Activated CD4-positive, alpha-beta memory T cell treated with anti-CD3 and anti-CD28 coated beads, Interleukin-2, amount 10 ng/mL, durations not matched to agents 7 days and 5 days (primary cell): ENCODE measurements at places on chromosomes 4 and X.

GRCh38 chrX:44996277-44996676, 123.3 kb downstream of the KDM6A start:
- no peak for DNase-seq
- H3K27ac ChIP-seq, result no peak overlapping the region
- H3K36me3 ChIP-seq, result peaks cover 30% of the 10 kb centered on the region
- no peak overlapping the region for H3K4me3 ChIP-seq
- H3K27me3 ChIP-seq, result no peaks in the 10 kb centered on the region

DNA sequence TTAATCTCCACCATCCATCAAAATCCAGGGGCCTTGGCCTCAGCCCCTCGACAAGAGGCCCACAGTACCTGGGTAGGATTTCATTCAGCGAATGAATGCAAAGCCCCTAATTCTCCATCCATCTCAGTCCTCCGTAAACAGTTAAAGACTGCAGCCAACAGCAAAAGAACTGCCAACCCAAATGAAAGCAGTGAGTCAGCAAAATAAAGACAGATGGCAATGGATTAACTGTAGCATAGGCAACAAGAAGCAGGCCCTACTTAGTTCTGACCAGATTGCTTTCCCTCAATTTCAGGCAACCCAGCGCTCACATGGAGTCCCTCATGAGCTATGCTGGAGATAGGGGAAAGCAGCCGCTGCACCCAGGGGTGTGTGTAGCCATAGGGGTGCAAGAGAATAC, 21.4 kb downstream of the PLAC1 start:
- no peaks in the 10 kb centered on the region for H3K36me3 ChIP-seq
- H3K4me3 ChIP-seq, result no peak overlapping the region
- H3K27me3 ChIP-seq, result peaks cover 9% of the 10 kb centered on the region

- DNase-seq, result no peak
- peaks cover 9% of the 10 kb centered on the region for H3K4me1 ChIP-seq
- H3K4me3 ChIP-seq, result no peak overlapping the region
- H3K36me3 ChIP-seq, result no peaks in the 10 kb centered on the region
Measured at GRCh38 chr4:177450426-177451107, 8.3 kb upstream of the AGA start.

DNA sequence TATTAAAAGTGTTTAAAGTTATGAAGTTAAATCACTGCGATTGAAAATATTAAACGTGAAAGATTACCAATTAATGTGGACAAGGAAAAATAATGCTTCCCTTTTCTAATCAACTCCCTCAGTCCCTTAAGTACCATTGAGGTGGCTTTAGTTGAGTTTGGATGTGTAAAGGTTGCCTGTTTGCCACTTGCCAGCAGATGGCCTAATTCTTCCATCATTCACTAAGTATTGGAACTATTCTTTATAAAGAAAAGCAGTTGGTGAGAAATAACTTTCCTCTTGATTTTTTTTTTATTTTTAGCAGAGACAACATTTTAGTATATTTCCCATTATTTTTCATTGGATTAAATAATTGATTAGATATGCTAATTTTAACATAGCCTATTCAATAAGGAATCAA, 295.9 kb upstream of the TACR3 start:
- no peaks in the 10 kb centered on the region for H3K4me1 ChIP-seq
- no peak for DNase-seq
- H3K27ac ChIP-seq, result no peak overlapping the region
- H3K36me3 ChIP-seq, result no peaks in the 10 kb centered on the region
- no peak overlapping the region for H3K4me3 ChIP-seq
- no peaks in the 10 kb centered on the region for H3K27me3 ChIP-seq

DNA sequence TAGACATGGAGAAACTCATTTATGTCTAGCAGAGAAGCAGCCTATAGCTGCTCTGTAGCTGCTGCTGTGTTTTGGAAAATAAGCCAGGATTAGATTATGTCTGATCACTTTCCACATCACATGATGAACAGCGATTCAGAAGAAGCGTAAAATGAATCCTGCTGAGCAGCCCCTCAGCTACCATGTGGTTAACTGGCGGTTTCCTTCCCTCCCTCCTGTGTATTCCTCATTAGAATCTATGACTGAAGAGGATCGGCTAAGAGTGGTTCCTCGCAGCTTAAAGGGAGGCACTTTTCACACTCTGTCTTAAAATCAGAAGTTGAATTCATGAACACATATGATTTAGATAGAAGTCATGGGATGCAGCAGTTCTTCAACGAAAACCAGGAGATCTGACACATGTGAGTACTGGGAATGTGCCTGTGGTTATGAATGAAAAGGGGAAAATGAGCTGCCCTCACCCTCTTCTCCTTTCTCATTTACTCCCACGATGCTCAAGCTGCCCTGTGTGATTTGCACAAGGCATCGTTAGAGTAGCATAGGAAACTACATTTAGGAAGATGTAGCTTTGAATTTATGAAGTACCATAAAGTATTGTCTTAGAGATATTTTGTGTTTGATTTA, at the start of gene PPEF1:
Gene PPEF1 (plus strand): TSS at position 220 of the 624 bp plus-strand sequence. CDS start 136 bp downstream, at position 356.
- H3K27ac ChIP-seq, result no peak within 1 kb of the TSS
- H3K4me3 ChIP-seq, result no peak within 1 kb of the TSS
- H3K36me3 ChIP-seq, result no peaks in the 10 kb centered on the region
- peaks cover 6% of the 10 kb centered on the region for H3K27me3 ChIP-seq

DNA sequence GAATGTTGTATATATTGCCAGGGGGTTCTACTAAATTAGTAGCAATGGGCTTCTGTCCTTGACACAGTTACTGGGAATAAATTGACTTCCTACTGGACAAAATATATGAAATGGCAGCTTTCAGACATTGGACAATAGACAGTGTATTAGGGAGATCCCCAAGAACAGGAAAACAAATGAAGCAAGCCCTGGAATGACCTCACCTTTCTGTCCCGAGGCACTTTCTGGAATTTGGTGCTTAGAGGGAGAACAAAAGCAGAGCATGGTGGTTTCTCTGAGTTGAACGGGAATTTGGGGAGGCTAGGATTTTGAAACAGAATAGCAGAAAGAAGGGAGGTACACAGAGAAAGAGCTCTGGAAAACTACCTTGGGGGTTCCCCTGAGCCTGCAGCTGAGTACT, 187.7 kb upstream of the MAGEB2 start:
- no peaks in the 10 kb centered on the region for H3K36me3 ChIP-seq
- no peak overlapping the region for H3K27ac ChIP-seq
- no peak for DNase-seq

DNA sequence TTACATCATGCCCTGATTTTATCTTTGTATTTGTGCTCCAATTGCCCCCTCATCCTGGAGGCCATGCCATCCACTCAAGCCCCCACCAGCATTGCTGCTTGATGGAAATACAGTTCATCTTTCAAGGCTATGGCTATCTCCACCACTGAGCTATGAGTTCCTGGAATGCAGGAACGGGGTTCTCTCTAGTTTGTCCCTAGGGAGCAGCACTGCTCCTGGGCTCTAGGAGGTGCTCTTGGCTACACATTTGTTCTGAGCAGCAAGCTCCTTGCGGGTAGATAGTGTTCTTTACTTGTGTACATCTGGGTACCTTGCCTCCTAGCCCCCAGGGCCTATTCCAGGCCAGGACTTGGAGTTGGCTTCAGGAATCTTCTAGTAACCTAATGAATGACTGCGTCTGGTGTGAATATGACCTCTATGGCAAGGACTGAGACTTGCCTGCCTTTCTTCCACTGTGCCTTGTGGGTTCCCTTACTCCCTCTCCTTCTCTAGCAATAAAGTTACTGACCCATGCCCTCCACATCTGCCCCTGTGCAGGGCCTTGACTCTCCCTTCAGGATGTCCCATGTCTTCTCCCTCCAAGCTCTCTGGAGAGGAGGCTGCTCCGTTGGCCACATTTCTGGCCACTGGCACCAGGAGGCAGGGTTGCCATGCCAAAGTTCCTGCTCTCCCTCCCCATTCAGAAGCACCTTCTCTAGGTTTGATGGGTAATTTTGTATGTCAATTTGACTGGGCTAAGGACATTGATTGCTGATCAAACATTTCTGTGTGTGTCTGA, 7.6 kb downstream of the CITED1 start:
- H3K27me3 ChIP-seq, result peaks cover 41% of the 10 kb centered on the region
- no peaks in the 10 kb centered on the region for H3K4me1 ChIP-seq
- no peak overlapping the region for H3K4me3 ChIP-seq
- no peak overlapping the region for H3K27ac ChIP-seq
- no peaks in the 10 kb centered on the region for H3K36me3 ChIP-seq

GRCh38 chrX:126237524-126237923, 71.4 kb upstream of the DCAF12L2 start:
- no peak overlapping the region for H3K4me3 ChIP-seq
- no peak overlapping the region for H3K27ac ChIP-seq
- no peaks in the 10 kb centered on the region for H3K4me1 ChIP-seq
- no peak for DNase-seq
- no peaks in the 10 kb centered on the region for H3K27me3 ChIP-seq

DNA sequence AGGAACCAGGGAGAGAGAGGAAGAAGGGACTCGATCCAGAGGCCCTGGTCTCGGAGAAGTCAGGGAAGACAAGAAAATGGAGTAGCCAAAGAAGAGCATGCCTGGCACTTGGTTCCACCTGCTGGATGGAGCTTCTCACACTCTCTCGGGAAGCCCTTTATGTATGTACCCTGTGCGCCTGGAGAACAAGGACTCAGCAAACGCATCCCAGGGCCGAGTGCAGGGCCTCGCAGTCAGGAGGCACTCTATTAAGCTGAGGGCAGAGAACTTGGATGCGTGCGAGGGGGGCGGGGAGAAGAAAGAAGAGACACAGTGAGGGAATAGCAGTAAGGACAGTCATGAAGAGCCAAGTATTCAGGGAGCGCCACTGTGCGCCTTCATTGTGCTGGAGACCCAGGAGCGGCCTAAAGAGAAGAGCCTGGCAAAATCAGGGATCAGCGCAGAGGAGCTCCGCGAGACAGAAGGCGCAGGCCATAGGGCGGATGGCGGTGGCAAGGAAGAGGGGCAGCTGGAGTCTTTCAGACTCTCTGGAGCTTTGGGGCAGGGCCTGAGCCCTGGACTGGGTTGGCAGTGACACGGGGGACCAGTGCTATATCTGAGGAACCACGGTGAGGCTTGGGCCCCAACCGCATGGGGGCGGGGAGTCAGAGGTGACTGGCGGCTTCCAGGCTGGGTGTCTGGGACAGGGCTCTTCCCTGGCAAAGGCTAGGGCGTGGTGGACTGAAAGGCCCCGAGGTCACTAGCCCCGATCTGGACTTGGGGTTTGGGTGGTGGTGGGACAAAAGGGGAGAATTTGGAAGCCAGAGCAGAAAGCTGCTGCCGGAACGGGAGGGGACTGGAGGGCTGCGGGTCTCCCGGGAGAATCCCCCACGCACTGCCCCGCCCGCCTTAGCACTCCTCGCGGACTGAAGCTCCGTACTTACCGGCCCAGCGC, 1.9 kb upstream of the SEPTIN6 start:
- no peak for DNase-seq
- no peaks in the 10 kb centered on the region for H3K27me3 ChIP-seq
- H3K27ac ChIP-seq, result no peak overlapping the region

DNA sequence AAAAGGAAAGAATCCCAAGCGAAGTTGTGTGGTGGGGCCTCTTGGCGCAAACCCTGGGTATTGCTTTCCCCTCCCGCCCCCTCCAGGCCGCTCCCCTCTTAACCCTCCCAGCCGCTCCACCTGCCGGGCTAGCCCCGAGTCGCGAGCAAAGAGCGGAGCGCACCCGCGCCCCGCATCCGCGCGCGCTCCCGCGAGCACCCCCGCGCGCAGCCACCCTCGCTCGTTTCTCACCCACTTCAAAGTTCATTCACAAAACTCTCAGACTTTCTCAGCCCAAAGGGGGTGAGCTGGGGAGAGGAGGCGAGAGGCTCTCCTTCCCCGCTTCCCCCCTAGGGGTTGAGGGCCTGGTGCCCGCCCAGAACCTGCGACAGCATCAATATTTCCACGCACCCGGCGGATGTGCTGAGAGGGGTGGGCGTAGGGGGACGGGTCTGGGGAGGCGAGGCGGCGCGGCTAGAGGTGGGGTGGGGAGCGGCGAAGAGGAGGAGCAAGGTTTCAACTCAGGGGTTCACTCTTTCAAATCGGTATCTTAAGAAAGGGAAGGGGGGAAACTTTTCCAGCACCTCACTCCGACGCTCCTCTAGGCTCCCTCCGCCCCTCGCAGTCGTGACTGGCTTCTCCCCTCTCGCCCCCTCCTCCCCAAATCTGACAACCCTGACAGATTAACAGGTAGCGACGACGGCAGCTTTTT, 1.8 kb downstream of the MAML3 start:
- peak; percentile 71 for DNase-seq
- peaks cover 48% of the 10 kb centered on the region for H3K4me1 ChIP-seq
- H3K27me3 ChIP-seq, result peaks cover 69% of the 10 kb centered on the region
- H3K4me3 ChIP-seq, result peak overlapping the region; percentile 90
- peak overlapping the region; percentile 58 for H3K27ac ChIP-seq

DNA sequence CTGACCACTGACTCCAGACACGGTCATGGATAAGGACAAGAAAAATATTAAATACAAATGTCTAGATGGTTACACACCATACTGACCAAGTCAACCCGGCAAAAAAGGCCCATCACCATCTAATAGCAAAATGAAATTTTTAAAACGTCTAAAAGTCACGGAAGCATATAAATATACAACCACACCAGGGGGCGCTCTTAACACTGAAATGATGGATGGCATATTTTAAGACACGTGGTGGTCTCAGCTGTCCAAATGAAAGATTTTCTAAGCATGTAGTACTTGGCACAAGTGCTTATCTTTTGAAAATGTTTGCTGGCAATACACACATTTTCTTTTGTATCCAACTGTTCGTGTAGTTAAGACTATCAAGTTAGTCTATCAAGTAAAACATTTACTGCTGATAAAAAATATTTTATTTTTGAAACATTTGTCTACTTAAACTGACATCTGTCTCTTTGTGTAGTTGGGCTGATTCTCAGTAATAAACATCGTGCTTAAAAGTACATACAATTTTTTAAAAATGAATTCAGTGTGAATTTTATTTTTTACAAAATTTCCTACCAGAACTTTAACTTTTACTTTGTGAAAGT, 64.6 kb downstream of the COX7B2 start:
- DNase-seq, result peak; percentile 35
- no peak overlapping the region for H3K27ac ChIP-seq
- H3K4me3 ChIP-seq, result no peak overlapping the region
- peaks cover 5% of the 10 kb centered on the region for H3K27me3 ChIP-seq

DNA sequence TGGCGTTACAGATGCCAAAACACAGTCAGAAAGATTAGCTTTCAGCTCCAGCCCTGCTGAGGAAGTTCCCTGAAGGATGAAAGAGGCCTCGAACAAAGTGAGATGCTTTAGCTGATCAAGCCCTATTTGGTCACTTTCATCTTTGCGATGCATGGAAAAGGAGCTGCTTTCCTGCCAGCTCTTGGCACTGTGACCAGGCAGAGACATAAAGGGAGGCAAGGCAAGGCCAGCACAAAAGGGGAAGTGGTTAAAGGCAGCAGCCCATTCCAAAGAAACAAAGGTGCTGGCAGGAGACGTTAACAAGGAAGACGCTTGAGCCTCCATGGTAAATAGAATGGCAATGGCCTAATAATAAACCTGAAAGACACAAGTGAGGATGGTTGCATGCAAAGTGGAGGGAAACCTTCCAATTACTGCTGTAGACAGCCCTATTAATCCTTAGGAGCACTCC, 617.1 kb upstream of the INTU start:
- H3K36me3 ChIP-seq, result no peaks in the 10 kb centered on the region
- H3K27ac ChIP-seq, result no peak overlapping the region

DNA sequence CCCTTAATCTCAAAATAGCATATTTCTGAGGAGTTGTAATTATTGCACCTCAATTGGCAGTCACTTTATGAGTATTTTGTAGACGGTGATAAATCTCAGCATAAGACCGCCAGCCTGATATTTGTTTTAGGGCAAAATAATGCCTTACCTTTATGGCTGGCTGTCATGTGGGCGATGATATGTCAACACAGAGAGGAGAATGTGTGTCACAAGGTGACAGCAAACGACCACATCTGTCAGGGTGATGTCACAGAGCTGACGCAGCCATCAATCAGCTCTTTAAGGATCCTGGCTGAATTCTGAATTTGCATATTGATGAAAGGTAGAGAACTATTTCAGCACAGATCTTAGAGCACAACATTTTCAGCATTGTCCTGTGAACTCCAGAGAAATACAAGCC, 209.7 kb downstream of the CEP135 start:
- no peaks in the 10 kb centered on the region for H3K36me3 ChIP-seq
- DNase-seq, result no peak
- no peak overlapping the region for H3K4me3 ChIP-seq
- H3K27ac ChIP-seq, result no peak overlapping the region
